Putamen (tissue), 1 donor: ENCODE measurements at places on chromosomes 13 and 19.

GRCh38 chr13:52001120-52001731, 10.0 kb downstream of the ATP7B start:
- DNase-seq, result no peak

DNA sequence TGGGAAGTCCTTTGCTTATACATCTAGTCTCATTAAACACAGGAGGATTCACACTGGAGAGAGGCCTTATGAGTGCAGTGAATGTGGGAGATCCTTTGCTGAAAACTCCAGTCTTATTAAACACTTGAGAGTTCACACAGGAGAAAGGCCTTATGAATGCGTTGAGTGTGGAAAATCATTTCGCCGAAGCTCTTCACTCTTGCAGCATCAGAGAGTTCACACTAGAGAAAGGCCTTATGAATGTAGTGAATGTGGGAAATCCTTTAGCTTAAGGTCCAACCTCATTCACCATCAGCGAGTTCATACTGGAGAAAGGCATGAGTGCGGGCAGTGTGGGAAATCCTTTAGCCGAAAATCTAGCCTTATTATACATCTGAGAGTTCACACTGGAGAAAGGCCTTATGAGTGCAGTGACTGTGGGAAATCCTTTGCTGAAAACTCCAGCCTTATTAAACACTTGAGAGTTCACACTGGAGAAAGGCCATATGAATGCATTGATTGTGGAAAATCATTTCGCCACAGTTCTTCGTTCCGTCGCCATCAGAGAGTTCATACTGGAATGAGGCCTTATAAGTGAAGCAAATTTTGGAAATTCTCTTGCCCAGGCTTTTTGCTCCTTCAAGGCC, 9.9 kb downstream of the ZNF586 start:
- DNase-seq, result no peak

DNA sequence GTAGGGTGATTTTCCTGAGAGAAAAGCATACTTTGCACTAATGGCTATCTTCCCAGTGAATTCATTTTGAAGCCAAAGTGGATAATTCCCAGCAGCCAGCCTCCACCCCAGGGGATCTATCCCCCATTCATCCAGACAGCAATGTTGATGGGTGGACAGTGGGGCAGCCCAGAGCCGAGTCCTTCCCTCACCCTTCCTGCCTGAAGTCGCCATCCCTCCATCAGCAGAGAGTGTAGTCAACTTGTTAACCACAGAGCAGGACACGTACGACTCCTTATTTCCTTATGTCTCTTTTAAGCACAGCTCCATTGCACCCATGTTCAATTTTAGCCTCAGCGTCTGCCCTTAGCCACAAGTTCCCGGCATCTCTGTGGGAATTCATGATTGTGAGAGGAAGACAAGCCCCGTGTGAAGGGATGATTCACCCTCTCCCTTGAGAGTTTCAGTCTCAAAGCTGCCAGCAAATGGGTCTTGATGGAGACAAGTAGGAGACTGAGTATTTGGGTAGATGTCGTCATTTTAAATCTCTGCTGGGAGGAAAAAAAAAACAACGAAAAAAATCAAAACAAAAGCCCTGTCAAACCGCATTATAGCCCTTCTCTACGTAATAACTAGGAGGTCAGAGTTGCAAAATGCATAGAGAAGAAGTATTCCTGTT, 58.3 kb upstream of the MEDAG start:
- DNase-seq, result peak; percentile 13

DNA sequence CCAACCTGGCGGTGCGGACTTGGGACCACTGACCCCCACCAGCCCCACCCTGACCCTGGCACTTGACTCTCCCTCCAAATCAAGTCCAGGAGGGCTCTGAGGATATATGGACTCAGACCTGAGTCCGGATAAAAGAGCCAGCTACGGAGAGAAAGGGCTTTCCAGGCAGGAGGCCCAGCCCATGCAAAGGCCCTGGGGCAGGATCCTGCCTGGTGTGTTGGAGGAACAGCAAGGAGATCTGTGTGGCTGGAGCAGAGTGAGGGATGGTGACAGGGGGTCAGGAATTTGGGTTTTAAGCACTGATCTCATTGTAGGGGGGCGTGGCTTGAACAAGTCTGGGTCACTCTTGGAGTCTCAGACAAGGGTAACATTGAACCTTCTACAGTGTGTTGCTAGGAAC, 474 bp upstream of the ZNRF4 start:
- DNase-seq, result no peak

- DNase-seq, result no peak
These were observed 572.6 kb upstream of the KLF12 start for GRCh38 chr13:74706801-74707200.

DNA sequence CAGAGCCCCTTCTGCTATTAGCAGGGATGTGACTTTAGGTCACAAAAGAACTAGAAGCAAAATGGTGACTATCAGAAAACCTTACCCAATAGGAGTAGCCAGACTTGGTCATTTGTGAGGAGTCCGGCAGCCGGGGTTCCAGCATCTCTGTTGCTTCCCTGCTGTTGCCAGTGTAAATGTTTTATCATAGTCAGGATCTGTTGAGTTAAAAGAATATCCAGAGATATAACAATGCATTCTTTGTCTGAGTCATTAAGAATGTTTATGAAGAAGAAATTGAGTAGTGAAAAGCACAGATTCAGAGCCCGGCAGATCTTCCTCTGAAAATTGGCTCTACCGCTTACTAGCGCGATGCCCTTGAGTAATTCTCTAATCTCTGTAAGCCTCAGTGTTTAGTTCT, 84.2 kb downstream of the COL4A2 start:
- no peak for DNase-seq

DNA sequence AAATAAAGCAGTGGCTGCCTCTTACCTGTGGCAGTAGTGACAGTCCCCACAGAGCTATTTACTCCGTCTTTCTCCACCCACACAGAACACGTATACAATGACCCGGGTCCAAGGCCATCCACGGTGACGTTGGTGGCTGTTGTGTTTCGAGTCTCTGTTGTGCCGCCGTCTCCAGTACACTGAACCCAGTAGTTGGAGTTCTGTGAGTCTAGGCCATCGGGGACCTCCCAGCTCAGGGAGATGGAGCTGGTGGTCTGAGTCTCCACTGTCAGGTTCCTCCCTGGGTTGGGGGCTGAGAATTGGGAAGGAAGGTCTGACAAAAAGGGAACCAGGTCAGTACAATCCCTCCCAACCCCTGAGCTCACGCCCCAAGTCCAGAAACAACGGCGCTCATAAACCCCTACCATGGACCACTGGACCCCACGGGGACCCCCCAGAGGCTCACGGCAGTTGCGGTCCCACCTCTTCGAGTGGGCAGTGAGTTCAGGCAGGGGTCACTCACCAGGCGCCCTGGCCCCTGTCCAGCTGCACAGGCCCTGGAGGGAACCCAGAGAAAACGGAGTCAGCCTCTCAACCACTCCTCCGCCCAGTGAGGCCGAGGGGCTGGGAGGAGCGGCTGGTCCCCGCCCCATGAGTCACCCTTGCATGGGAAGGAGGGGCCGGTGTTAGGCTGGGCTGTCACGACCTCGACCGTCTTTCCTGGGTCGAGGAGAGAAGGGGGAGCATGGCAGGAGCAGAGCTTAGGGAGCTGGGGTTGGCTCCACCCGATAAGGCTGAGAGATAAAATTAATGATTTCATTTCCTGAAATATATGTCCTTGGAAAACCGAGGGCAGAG, 2.4 kb downstream of the PTPRH start:
- peak; percentile 48 for DNase-seq

- no peak for DNase-seq
These were observed 70.3 kb downstream of the PIBF1 start for GRCh38 chr13:72852207-72852606.

GRCh38 chr19:46856062-46857022, 4.5 kb upstream of the ARHGAP35 start:
- DNase-seq, result peak; percentile 97

DNA sequence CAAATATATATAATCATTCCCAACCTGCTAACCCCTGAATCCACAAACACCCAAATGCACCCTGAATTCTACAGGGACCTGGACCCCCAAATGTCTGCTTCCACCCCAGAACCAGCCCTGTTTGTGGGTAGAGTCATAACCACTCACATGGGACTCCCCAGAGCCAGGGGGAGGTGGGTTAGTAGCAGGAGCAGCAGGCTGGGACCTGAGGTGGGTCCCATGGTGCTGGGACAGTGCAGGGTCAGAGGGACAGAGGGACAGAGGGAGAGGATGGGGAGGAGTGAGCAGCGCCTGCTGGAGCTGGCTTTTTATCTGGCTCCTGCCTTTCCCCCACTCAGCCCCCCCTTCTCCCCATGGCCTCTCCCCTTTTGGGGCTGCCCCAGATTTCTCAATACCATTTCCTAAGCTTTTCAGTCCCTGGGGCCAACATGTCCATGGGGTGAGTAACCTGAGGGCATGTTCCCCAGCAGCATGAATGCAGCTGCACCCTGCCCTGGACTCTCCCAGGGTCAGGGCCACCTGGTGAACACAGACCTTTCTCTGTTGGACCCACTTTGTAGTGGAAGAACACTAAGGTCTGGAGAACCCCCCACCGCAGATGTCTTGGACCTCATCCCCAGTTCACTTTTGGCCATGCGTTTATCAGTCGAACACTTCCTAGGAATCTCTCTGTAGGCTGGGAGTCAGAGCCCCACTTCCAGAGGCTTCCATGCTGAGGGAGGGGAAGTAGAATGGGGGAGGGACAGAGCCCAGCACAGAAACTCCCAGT, at the start of gene C3:
Gene C3 (minus strand): TSS at position 282 of the 769 bp plus-strand sequence. CDS start 61 bp downstream, at position 221.
- peak; percentile 50 for DNase-seq

GRCh38 chr19:48152551-48152950, 17.6 kb downstream of the LIG1 start:
- DNase-seq, result peak; percentile 76

- DNase-seq, result no peak
These were observed 781.0 kb upstream of the ARGLU1 start for GRCh38 chr13:107348925-107349324.

DNA sequence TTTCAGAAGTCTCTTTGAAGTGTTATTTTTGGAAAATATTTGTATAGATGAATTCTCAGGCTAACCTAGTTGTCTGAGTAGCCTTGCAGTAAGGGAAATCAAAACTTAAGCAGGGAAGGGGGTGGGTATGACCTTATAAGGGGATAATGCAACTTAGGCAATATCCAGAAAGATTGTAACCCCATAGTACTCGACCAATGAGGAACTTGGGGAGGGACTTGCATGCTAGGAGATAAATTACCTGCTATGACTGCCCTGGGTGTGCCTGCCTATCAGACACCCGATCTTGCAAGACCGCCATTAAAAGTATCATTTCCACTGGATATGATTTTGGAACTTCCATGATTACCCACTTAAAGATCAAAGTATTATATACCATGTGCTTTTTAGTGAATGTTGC, 23.0 kb upstream of the RFXAP start:
- no peak for DNase-seq

DNA sequence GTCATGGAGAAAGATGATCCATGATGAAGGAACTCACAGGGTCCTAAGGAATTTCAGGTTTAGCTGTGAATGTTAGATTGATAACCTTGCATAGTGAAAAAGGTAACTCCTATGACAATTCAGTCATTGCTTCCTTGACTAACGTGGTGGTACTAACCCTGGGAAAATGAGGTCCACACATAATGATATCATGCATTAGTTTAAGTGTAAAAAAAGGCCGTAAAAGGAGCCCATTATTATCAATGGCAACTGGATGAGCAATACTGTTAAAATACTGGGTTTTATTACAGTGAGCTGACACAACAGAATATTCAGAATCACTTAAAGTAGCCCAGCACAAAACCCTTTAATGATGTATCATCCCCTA, 515.4 kb downstream of the DCT start:
- no peak for DNase-seq

DNA sequence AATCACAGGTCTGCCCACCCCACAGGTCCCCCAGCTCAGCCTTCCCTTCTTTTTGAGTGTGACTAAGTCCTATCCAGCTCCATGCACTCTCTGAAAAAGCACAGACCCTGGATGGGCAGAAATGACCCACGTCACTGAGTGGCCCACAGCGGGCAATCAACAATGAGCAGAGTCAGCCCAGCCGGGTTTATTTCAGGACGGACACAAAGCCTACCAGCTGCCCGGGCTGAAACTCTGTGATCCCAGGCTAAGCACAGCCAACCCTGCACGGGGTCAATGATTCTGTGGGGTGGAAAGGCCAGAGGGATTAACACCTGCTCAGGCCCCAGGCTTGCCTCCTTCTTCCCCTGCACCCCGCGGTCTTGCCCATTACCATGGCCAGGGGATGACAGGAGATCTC, 8.4 kb downstream of the NAPA start:
- DNase-seq, result no peak

DNA sequence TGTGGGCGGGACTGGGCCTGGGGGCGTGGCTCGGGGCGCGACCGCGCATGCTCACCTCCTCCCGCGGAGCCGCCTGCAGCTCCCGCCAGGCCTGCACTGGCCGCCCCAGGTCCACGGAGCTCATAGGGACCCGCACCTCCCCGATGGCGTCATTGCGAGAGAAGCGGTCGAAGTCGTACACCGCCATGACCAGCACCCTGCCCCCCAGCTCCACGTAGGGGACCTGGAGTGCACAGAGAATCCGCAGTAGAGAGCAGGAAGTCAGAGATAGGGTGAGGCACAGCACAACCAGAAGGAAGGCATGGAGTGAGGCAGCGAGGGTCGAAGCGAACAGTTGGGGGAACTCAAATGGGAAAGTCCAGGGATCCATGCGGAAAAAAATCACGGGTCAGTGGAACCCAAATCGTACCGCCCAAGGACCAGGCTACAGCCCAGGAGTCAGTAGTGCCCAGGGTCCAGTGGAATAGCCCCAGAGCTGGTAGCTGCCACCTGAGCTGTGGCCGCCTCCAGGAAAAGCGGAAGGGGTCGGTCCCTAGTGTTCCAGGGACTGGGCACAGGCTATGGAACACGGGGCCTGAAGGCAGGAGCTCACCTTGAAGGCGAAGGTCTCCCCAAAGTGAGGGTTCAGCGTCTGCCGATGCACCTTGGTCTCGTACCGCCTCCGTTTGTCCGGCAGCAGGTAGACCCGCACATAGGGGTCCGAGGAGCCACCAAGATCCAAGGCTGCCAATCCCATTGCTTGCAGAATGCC, 4.8 kb downstream of the SYT5 start:
- no peak for DNase-seq

- peak; percentile 22 for DNase-seq
These were observed 422 bp upstream of the MTUS2 start for GRCh38 chr13:28819735-28820098.

- DNase-seq, result no peak
These were observed 9.9 kb downstream of the FXYD5 start for GRCh38 chr19:35164418-35164817.

GRCh38 chr13:82571653-82572052, 1310.6 kb downstream of the SLITRK1 start:
- DNase-seq, result no peak

- no peak for DNase-seq
These were observed 48.5 kb downstream of the NBEA start for GRCh38 chr13:34990399-34991214.

DNA sequence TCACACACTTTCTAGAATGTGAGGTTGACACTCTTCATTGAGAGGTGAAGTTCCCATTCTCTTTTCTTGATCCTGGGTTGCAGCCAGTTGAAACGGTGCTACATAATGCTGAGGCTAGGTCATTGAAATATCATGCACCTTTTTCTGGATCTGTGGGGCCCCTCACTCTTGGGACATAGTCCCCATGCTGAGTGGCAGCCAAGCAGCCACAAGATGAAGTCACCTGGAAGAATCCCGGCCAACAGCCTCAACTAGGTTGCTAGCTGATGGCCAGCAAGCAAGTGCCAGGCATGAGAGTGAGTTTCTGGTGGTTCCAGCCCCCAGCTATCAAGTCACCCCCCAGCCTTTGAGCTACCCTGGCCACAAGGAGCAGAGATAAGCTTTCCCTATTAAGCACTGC, 148.5 kb upstream of the TSHZ3 start:
- DNase-seq, result no peak

GRCh38 chr13:37091835-37092234, 13.6 kb downstream of the CSNK1A1L start:
- no peak for DNase-seq

GRCh38 chr19:40464059-40465024, 1.2 kb downstream of the BLVRB start:
- peak; percentile 61 for DNase-seq
